ENCODE measurements at places on chromosomes 12 and 14.

DNA sequence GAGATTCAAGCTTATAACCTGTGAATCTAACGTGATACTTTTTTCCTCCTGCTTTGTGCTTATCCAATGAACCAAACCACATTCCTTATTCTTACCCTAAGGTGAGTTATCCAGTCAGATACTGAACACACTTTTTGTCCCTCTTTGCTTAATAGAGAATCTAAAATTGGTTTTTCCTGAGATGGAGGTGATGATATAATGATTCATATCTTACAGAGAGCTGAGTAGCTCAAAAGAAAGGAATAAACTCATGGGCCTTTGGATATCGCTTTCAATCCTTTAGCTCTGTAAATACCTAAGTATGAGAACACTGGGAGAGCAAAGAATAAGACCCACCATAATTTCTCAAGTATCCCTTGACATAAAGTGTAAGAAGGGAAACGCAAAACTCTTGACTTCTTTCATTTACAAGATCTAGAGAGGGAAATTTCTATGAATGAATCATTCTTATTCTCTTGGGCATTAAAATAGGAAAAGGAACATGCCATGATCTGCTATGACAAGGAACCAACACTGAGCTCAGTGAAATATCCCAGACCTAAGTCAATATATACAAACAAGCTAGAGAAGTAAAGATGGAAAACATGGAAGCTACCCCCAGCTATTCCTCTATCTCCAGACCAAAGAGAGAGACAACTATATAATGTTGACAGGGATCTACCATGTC, 81.8 kb upstream of the STAC3 start:
- no peak for DNase-seq

DNA sequence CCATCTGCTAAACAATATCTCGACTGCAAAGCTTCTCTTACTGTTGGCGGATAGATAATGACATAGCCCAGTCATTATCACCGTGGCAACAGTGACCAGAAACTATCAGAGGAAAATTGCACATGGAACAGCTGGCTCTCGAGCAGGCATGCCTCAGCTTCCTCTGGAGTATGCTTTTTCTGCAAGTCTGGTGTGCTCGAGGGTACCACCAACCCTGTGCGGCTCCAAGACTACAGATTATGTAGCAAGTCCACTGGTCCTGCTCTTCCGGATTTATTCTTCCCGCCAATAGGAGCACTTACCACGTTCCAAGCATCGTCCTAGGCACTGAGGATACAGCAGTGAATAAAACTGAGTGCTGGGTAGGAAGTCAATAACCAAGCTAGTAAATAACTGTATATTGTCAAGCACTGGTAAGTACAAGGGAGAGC, 1.4 kb upstream of the GLRX5 start:
- DNase-seq = peak; percentile 79

- no peak for DNase-seq
Measured at GRCh38 chr12:117114784-117115183, 15.6 kb upstream of the TESC start.

DNA sequence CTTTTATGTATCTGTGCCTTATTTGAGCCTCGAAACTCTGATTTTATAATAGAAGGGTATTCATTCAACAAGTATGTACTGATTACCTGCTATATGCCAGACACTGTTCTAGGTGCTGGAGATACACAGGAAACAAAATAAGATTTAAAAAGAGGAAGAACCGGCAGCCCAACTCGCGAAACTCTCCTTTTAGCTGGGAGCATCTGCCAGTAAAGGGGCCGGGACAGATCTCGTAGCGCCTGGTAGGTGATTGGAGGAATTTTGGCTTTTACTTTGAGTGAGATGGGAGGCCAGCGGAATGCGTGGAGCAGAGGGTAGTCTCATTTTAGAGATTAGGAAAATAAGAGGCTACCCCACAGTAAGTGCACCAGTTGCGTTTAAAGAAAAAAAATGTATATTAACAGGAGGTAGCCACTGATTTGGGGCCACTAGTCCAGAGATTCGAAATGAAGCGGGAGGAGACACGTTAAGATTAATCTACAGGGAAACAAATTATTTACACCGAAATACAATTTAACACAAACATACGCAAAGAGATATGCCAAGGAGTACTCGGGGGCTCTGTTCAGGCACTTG, 520 bp upstream of the MON2 start:
- DNase-seq = peak; percentile 36

DNA sequence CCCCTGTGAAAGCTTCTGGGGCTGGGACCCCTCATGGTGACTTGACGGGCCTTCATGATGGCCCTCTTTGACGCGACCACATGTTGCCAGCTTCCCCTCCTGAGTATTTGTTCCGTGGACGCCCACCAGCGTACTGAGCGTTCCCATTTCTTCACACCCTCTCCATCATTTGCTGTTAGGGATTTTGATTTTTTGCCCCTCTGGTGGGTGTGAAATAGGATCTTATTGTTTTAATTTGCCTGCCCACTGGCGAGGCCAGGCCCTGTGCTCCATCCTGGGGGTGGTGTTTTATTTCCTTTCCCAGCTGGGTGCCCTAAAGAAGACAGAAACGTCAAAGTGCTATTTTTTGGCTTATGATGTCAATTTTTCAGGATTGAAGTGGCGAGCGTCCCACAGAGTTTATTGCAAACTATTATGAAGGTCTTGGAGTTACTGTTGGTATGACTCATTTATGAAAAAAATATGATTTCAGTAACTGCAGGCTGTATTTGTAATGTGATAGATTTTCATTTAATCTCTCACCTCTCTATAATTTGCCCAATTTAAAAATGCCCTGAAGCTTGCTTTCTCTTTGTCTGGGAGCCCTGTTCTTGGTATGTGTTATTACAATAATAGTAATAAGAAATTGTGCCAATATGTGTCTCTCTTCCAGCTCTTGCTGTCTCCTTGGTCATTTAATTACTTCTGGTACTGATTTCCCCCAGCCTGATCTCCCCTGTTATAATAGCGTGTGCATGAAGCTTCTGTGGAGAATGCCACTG, 99.6 kb downstream of the SLC25A47 start:
- no peak for DNase-seq

DNA sequence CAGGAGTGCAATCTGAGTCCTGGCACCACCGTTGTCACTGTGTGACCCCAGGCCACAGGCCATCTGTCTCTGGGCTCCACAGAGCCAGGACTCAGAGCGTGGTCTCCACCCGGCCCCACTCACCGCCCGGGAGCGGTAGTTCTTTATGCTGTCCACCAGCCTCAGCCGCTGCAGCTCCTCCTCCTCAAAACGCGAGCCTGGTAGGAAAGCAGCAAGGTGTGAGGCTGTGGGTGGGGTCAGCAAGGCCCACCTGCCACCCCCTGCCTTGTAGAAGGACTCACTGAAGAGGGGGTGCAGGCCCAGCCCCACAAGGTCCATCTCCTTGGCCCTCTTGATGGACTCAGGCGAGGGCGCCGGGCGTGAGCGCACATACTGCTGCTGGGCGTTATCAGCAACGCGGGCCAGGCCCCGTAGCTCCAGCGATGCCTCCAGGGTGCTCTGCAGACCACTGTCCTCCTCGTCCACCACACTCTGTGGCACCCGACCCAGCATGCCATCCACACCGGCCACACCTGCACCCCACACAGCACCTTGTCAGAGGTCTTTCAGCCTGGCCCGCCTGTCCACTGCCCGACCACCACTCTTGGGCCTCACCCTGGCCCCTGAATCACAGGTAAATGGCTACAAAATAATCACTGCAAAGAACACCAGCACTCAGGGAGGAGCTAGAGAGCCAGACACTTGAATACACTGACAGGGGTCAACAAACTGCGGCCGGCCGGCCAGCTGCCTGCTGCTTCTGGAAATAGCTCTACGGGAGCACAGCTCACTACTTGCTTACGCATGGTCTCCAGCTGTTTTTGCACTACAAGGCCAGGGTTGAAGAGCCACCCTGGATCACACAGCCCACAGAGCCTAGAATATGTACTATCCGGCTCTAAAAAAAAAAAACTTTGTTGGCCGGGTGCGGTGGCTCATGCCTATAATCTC, 16.3 kb downstream of the CFAP73 start:
- no peak for DNase-seq

GRCh38 chr14:88546621-88547385, 8.0 kb downstream of the PTPN21 start:
- DNase-seq = no peak

GRCh38 chr12:65886996-65887395, 62.7 kb downstream of the HMGA2 start:
- DNase-seq = no peak

- DNase-seq = no peak
Measured at GRCh38 chr12:53252349-53252916, 15.7 kb upstream of the ESPL1 start.

DNA sequence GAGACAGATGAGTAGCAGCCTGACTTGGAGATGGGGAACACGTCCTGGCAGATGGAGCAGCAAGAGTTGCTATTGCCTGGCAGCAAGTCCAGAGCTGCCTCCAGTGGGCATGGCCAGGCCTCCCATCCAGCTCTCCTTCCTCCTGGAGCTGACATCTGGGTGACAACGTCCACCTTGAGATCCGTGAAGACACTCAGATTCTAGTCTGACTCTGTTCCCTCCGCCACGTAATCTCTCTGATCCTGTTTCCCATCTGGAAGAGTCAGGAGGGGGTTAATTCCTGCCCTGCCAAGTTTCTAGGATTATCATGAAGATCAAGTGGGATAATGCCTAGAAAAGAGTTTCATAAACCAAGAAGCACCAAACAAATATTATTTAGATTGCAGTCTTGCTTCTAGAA, 65.3 kb upstream of the FAM181A start:
- DNase-seq = no peak

DNA sequence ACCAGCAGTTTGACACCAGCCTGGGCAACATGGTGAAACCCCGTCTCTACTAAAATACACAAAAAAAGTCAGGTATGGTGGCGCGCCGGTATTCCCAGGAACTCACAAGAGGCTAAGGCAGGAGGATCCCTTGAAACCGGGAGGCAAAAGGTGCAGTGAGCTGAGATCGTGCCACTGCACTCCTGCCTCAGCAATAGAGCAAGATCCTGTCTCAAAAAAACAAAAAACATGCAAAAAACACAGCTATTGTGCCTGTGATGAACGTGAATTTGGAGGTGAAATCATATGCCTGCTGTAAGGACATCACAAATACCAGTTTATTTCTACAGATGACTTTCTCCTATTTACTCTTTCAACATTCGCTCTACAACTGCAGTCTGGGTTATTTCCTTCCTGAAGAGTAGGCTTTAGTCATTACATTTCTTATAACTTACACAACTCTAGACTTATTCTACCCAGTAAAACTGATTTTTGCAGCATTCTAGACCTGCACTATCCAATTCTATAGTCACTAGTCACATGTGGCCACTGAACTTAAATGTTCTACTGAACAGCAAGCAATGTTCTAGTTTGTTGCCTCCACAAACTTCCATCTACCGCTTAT, 48.3 kb downstream of the HNRNPC start:
- no peak for DNase-seq

DNA sequence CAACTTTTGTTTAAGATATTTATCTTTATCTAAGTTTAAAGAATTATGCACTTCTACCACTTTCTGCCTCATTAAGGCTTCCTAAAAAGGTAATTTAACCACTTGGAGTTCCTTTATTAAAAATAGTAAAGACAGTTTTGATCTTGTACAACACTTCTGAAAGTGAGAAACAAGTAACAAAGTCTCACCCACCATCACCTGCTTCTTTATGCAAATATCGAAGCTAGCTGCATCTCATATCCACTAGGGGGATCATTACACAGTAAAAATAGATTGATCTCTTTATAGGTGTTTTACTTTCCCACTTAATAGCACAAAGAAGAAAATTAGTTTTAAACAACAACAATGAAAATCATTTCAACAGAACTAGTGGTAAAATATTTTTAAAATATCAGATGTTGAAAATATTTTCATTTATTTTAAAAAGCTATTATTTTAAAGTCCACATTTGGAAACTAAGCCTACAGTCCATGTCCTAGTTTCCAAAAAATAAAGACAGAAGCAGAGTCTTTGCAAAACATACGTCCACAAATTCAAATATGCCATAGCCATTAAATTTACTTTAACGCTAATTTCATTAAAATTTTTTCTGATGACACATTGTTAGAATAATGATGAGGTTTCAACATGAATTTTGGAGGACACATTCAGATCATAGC, 160.0 kb upstream of the SOX5 start:
- peak; percentile 47 for DNase-seq

GRCh38 chr14:33836203-33836899, 114.5 kb downstream of the EGLN3 start:
- DNase-seq = peak; percentile 23

DNA sequence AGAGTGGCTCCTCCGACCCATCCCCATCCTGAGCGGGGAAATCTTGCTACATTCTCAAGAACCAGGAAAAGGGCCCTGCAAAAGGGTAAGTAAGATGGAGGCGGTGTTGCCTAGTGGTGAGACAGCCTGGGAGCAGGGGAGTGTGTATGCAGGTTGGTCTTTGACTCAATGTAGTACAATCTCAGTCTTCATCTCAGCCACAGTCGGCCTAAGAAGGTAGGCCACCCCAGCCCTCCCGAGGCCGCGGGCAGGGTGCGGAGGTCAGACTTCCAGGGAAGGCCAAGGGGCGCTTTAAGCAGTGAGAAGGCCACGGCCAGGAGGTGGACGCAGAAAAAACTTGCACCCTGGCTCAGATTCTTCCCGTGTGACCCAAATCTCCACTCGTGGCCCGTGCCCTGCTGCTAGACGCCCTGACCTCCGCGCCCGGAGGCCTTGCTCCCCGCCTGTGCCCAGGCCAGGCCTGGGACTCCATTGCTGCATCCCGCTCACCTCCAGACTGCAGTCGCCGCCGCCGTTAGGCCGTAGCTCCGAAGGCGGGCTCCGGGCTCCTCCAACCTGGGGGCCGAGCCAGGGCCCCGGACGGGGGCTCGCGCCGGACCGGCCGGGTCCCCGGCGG, 435 bp downstream of the FOXM1 start:
- peak; percentile 23 for DNase-seq

DNA sequence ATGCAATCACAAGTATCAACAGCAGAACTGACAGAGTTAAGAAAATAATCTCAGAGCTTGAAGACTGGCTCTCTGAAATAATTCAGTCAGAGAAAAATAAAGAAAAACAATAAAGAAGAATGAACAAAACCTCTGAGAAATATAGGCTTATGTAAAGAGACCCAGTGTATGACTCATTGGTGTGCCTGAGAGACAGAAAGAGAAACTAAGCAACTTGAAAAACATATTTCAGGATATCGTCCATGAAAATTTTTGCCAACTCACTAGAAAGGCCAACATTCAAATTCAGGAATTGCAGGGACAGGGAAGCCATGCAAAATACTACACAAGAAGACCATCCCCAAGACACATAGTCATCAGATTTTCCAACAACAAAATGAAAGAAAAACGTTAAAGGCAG, 56.2 kb downstream of the APOBEC1 start:
- no peak for DNase-seq

DNA sequence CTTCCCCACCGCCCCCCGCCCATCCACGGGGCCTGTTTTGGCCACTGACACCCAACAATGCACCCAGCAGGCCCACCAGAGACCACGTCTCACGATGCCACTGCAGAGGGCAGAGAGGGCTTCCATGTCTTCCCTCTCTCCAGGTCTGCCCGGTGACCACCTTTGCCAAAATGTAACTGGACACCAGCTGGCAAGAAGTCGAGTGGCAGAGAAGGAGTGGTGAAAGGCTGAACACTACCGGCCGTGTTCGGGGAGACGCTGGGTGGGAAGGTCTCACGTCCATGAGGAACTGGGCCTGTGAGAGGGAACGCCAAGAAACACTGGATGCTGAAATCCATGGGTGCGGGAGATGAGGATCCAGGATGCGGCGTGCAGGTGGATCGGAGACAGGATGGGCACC, 308.2 kb downstream of the ADGRD1 start:
- no peak for DNase-seq

GRCh38 chr12:108605000-108605689, 7.3 kb upstream of the TMEM119 start:
- no peak for DNase-seq

GRCh38 chr14:54135804-54136280, 179.2 kb upstream of the BMP4 start:
- no peak for DNase-seq

- DNase-seq = no peak
Measured at GRCh38 chr14:92863286-92864080, 59.5 kb upstream of the CHGA start.

Data from NCI-H1694 treated with DMSO at 0.1 percent for 48 hours (cell line).